Fibroblast of pulmonary artery (primary cell): ENCODE measurements at places on chromosomes 7 and 10.

DNA sequence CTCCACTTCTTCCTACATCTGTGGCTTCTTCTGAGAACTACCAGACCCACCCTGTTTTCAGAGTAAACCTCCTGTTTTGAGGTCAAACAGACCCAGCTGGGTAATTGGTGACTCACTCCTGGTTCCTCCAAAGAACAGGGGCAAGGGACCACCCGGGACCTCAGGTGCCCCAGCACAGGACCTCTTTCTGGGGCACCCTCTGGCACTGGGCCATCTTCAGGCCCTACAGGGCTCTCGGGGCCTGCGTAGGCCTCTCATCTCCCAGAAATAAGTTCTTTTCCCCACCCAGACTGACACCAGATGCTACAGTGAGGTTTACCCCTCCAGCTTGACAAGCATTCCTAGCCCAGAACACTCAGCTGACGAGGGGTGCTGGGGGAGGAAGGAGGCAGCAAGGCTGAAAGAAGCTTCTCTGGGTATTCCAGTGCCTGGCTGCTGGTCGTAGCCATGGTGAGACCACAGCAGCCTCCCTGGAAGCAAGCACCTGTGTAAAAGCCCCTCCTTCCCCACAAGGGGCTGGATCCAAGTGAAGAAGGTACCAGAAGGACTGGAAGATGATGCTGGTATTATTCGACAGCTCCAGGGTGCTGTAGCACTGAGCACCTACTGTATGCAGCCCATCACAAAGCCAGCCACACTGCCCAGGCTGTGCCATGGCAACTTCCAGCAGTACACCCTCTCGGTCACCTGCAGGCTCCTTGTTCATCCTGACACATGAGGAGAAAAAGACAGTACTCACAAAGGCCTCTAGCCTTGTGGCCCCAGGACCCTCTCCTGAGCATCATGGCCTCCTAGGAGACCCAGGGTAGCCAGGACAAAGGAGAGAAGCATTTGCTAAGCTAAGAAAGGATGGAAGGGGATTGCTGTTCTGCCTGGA lies 47.4 kb downstream of the ALOX5 start:
- DNase-seq: no peak

GRCh38 chr7:96989241-96989858 lies 16.0 kb upstream of the DLX6 start:
- no peak for DNase-seq

DNA sequence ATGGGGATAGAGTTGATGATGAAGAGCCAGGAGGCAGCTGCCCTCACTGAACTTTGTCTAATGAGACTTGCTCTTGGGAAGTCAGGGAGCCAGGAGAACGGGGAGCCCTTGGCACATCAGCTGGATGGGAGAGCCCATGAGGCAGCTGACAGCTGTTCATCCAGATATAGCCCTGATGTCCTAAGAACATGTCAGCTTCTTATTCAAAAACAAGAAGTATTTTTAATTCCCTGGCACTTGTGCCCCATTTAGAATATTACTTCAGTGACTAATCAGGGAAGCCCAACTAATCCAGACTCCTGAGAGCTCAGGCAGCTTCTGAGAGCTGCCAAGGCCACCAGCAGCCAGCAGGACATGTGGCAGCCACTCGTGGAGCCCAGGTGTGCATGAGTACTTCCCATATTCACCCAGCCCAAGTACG lies 363.4 kb downstream of the GRID1 start:
- no peak for DNase-seq

DNA sequence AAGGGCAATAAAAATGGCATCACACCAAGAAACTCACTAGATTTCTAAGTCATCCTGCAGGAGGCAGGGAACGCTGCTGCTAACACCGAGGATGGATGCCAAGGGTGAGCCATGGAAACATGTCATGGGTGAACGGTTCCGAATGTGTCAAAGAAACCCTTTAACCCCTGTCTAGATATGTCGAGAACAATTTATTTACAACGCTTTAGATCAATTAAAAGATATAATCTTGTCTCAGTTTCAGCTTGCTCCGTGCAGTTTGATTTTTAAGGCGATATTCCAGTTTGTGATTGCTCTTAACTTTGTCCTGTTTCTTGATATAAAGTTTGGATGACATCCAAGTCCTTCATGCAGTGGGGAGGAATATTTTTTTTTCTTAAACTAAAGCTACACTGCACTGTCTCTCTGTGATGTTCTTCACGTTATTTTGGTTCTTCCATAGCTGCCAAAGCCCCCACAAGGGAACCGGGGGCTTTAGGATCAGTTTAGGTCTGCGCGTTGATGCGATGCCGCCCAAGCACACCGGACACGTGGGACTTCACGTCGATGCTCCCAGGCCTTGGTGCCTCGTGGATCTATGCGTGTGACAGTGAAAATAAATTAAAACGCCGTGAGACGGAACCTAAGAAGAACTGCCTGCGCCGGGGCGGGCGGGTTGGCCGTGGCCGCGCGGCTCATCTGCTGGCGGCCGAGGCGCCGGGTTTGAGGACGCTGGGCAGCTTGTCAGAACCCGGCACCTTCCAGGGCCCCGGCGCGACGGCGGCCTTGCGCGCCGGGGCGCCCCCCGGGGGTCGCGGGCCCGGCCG lies 220.3 kb downstream of the PHTF2 start:
- peak; percentile 47 for DNase-seq

DNA sequence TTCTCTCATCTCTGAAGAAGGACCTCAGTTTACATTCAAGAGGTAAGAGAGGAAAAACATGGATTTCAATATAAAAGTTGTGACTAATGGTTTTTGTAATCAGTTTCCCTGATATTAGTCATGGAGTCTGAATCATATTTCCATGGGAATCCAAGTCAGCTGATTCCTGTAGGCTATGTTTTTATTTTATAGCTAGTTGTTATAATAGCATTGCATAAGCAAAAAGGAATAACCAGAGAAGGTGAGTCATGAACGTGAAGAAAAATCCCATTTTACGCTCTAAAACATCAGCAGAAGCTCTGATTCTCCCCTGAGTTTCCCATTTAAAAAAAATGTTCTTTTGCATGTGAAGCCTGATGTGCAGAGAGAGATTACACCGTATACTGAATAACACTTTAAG lies 299.3 kb downstream of the SFMBT2 start:
- peak; percentile 78 for DNase-seq

DNA sequence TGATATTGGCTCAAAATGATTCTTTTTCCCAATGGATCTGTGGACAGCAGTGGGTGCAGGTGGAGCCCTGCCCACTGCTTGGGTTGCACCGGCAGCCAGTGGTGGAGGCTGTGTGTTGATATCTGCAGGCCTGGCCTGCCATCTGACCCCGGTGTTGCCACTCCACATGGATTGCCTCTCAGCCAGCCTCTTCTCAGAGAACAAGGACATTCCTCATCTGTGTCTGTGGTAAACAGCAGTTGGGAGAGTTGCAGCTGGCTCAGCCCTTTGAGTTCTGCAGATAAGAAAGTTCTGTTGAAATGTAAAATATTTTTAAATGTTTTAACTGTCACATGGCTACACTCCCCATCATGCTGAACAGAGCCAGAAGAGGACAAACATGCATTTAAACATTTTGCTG lies 374.9 kb upstream of the CELF2 start:
- DNase-seq: peak; percentile 84

DNA sequence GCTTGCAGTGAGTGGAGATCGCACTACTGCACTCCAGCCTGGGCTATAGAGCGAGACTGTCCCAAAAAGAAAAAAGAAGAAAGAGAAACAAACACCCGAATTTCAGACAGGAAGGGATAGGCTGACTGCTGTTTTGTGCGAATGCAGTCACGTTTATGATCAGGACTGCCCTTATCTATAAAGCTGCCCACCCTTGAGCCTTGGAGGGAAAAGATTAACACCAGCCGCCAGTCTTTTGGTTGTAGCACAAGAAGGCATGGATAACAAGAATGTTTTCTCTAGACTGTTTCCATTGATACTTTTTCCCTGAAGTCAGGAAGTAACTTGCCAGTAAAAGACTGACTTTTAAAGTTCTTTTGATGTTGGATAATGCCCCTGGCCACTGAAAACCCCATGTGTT lies 314.0 kb downstream of the BICC1 start:
- DNase-seq: no peak
